ENCODE measurements at places on chromosomes 3 and 15. TPM values are rescaled to one million over a fixed set of nuclear protein-coding genes. Genes with fewer than 3 reads are reported as not detected.

The SLC15A2 gene
- total RNA-seq, result 0.41 TPM

The C3orf18 gene
- 5.0 TPM for total RNA-seq

The CA12 gene
- total RNA-seq, result 0.74 TPM

The ADAMTS7 gene
- total RNA-seq, result 1.0 TPM

The GTPBP8 gene
- 16.3 TPM for total RNA-seq

The TNFAIP8L3 gene
- 1.0 TPM for total RNA-seq

The THSD4 gene
- total RNA-seq, result 65.4 TPM

The SLC22A14 gene
- total RNA-seq, result 0.13 TPM

The PIERCE2 gene
- total RNA-seq, result 2.8 TPM

The IL17RC gene
- total RNA-seq, result 23.6 TPM

The GALK2 gene
- 35.0 TPM for total RNA-seq

The ANAPC13 gene
- total RNA-seq, result 68.8 TPM

The INTS14 gene
- 41.2 TPM for total RNA-seq

The NMNAT3 gene
- 1.9 TPM for total RNA-seq

The IL17RE gene
- total RNA-seq, result 1.1 TPM

The OCA2 gene
- total RNA-seq, result 0.13 TPM

The GATM gene
- 7.6 TPM for total RNA-seq

The TM4SF4 gene
- total RNA-seq, result 0.46 TPM

The PDZRN3 gene
- total RNA-seq, result not detected

The PARL gene
- total RNA-seq, result 82.3 TPM

The IL5RA gene
- not detected for total RNA-seq

The CD200R1L gene
- total RNA-seq, result not detected

All from Panc1 (cell line).